ENCODE measurements at places on chromosomes 2 and 18. TPM values are rescaled to one million over a fixed set of nuclear protein-coding genes. Genes with fewer than 3 reads are reported as not detected.

PRSS56 gene
- total RNA-seq, result not detected

EGR4 gene
- total RNA-seq, result not detected

CIB4 gene
- not detected for total RNA-seq

RASGRP3 gene
- 5.1 TPM for total RNA-seq

SERPINB3 gene
- total RNA-seq, result not detected

UPP2 gene
- not detected for total RNA-seq

Data from uterus (tissue), 4 donors.